WERI-Rb-1 (cell line): ENCODE measurements at places on chromosomes 6 and 20.

DNA sequence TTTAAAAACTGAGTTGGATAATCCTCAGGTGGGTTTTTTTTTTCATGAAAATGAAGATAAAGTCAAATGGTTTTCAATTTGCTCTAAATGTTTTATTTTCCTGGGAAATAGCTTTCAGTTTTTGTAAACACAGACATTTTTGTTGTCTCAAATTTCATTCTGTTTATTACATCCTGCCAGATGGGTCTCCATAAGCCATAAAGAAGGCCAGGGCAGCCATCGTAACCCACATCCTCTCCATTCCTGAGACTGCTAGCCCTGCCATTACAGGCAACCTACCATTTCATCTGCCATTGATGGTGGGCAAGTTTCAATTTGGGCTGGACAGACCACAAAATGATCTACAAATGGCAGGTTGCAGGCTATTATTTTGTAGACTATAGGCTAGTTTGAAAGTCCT, 60.8 kb downstream of the BTBD3 start:
- DNase-seq: no peak

- DNase-seq: peak; percentile 18
These were observed 703 bp downstream of the SNX9 start for GRCh38 chr6:157823528-157824370.

GRCh38 chr20:41587523-41587922, 30.7 kb downstream of the CHD6 start:
- no peak for DNase-seq

DNA sequence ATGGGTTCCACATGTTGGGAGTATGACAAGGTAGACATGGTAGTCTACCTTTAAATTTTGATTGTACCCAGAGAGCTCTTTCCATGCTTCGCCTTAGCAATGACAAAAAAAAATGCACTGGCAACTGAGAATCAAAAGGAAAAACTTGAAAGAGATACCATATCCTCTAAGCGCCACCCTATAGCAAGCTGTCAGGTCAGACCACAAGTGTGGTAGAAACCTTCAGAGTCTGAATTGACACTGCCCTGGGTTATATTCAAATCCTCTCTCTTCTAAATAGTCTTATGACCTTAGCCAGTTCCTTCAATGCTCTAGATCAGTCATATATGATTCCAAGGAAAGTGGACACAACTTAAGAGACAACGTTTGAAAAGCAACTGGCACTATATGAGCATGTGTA, 45.6 kb upstream of the SMLR1 start:
- no peak for DNase-seq
